ENCODE measurements at places on chromosomes 7 and 10. TPM values are rescaled to one million over a fixed set of nuclear protein-coding genes. Genes with fewer than 3 reads are reported as not detected.

The NDUFB8 gene
- 184 TPM for total RNA-seq

DNA sequence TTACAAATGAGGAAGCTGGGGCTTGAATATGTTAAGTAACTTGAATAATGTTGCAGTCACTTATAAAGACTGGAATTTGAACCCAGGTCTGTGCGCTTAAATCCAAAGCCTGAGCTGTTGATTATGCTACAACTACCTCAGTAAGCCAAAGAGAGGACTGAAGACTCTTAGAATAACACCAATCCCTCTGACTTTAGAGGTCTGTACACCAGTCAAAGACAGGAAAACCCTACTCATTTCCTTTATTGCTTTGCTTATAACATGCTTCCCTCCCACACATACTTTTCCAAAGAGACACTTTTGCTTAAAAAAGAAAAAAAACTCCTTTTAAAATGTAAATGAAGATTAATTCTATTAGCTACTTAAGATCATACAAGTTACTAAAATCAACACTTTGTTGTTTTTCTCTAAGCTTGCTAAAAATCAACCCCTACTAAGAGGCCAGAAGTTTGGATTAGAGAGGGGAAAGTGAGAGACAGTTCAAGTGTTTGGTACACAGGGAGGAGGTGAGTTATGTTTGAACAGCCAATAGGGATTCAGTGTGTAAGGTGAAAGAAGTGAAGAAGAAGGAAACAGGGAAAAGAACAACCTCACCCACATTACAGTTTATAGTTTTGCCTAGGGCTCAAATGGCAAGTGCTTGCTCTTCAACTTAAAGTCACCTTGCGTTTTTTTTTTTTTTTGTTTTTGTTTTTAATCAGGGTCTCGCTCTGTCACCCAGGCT, 74.8 kb downstream of the MDH2 start:
- no peak for DNase-seq

DNA sequence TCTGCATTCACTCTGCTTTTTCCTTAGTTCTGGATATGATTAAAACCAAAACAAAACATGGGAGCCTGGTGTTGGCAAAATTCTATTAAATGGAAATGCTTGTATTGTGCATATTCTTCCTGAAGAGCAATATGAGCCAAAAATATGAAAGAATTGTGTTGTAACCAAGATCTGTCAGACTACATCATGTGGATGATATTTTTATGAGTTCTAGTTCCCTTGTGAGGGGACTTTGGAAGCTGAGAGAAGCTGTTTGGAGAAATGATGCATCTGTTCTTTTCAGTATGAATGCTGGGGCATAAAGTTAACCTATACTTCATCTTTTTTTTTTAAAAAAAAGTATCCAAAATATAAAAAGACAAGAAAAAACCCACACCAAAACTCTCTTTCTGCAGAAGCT, 782.7 kb downstream of the ANKRD7 start:
- no peak for DNase-seq

DNA sequence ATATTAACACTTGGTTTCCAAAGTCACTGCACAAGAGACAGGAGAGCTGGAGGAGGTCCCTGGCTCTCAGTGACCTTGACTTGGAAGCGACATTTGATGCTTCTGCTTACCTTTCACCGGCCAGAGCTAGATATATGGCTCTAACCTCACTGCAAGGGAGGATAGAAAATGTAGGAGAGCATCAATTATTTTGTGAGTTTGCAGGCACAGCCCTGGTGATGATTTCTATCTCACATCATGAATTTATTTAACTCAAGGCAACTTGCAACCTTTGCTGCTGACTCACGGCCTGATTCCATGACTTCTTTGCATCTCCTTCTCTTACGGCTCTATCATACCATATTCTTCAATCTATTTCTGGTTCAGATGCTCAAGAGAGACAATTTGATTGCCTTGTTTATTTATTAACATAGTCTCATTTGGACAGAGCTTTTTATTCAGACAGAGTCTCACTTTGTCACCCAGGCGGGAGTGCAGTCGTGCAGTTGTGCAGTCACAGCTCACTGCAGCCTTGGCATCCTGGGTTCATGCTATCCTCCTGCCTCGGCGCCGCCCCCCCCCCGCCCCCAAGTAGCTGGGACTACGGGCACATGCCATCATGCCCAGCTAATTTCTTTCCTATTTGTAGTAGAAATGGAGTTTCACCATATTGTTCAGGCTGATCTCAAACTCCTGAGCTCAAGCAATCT, 196.0 kb downstream of the REEP3 start:
- no peak for DNase-seq

- DNase-seq: no peak
Measured at GRCh38 chr10:8921568-8921967, 867.1 kb downstream of the GATA3 start.

- DNase-seq: no peak
Measured at GRCh38 chr10:59063491-59063890, 113.0 kb upstream of the PHYHIPL start.

The ECHDC3 gene
- total RNA-seq: not detected

- peak; percentile 99 for DNase-seq
Measured at GRCh38 chr7:44163591-44163990, 22.5 kb upstream of the MYL7 start.

The CRCP gene
- total RNA-seq: 59.0 TPM

DNA sequence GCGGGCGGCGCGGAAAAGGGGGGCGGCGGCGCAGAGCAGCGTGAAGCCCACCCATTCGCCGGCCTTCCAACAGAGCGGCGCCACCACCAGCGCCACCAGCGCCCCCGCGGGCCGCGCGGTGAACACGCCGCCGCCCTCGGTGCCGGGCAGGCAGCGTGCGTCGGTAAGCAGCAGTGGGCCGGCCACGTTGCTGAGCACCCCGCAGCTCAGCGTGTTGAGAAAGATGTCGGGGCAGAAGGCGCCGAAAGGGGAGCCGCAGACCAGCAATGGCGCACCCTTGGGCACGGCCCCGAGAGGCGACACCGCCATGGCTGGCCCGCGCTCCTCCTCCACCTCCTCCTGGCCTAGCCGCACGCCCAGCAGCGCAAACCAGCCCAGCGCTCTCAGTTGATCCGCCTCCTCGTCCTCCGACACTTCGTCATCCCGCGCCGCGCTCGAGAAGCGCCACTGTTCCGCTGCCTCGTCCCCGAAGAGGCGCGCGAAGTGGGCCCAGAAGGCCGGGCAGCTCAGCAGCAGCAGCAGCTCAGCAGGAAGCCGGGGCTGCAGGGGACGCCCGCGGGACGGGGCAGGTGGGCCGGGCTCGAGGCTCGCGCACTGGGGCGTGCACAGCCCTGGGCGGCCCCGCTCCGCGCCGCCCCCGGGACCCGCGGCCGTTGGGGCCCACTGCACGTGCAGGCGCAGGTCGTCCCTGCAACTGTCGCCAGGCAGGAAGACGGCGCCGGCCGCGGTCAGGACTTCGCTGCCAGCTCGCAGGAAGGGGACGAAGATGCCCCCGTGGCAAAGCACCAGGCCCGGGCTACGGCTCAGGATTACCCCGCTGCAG, 623 bp downstream of the TYSND1 start:
- DNase-seq: peak; percentile 59

The FOXI2 gene
- not detected for total RNA-seq

- no peak for DNase-seq
Measured at GRCh38 chr10:48453451-48454301, 147.2 kb downstream of the MAPK8 start.

DNA sequence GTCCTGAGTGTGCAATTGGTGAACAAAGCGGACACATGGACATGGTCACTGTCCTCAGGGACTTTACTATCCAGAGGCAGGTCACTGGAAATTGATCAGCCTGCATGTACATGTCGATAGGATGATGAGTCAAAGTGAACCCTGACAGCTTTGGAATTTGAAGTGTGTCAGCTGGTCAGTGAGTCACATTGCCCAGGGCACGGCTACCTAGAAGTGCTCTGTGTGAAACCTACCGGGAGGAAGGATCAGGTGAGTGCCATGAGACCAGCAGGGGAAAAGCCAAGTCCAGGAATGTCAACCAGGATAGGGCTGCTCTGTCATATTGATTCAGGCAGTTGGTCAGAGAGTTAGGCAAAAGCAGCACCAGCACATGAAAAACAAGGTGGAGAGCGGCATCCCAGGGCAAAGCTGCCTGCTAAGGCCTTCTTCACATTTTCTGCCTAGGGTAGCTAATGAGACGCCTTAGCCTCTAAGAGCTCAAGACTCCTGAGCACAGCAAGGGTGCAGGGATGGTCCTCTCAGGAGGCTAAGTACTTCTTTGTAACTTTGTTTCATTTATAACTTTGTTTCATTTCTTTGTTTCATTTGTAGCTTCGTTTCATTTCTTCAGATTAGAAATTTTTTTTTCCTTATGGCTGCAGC, 19.4 kb upstream of the PDCD4 start:
- DNase-seq: peak; percentile 67

GRCh38 chr7:36726806-36727503, 2.7 kb upstream of the AOAH start:
- DNase-seq: peak; percentile 12

- no peak for DNase-seq
Measured at GRCh38 chr7:23410446-23411183, 59.7 kb downstream of the IGF2BP3 start.

GRCh38 chr7:47535035-47535703, 46.7 kb downstream of the TNS3 start:
- peak; percentile 41 for DNase-seq

The EZH2 gene
- total RNA-seq: 37.1 TPM

GRCh38 chr10:96038476-96039387, 4.7 kb upstream of the CCNJ start:
- DNase-seq: no peak

DNA sequence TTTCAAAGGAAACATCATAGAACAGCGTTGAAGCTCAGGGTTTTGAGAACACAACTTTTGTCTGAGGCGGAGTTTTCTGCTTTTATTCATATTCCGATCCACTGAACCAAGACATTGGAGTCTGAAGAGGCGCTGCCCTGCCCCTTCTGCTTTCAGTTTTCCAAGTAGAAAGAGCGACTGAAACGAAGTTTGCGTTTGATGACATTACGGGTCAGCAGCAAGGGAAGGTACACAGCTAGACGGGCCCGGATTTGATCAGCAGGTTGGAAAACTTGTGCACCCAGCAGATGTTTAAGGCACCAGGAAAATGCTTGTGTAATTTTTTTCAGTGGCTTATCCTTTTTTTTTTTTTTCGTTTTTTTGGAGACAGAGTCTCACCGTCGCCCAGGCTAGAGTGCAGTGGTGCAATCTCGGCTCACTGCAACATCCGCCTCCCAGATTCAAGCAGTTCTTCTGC, 720 bp downstream of the SUN1 start:
- no peak for DNase-seq

The MAP3K8 gene
- 3.3 TPM for total RNA-seq

- no peak for DNase-seq
Measured at GRCh38 chr7:41997151-41997550, 239.9 kb downstream of the GLI3 start.

The CPEB3 gene
- 0.86 TPM for total RNA-seq

- peak; percentile 21 for DNase-seq
Measured at GRCh38 chr10:51804866-51805265, 105.5 kb upstream of the CSTF2T start.

DNA sequence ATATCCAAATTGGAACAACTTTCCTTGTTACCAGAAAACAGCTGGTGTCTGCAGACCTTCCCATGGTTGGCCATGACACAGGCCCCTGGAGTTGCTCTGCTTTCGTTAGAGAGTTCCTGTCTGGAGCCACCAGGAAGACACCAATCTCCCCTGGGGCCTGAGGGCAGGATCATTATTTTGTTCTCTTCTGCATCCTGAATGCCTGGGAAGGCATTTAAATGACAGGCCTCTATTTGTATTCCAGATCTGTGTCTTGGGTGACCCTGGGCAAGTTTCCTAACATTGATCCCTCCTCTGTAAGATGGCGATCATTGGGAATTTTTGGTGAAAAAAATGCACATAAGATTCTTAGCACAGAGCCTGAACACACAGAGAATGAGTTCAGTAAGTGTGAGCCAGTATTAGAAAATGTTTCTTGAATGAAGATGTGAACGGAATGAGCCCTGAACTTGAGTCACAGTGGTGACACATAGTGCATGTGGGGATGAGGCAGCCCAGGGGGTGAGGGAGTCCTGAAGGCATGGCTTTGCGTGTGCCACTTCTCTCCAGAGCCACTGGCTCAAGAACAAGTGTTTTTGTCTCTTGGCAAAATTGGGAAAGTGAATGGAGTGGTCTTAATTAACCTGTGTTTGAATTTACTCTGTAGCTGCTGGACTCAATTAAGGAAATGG, 28.4 kb downstream of the BMPER start:
- DNase-seq: peak; percentile 91

GRCh38 chr10:1631282-1631681, 106.0 kb downstream of the ADARB2 start:
- no peak for DNase-seq

GRCh38 chr10:86779220-86780017, 23.0 kb downstream of the BMPR1A start:
- DNase-seq: peak; percentile 82

DNA sequence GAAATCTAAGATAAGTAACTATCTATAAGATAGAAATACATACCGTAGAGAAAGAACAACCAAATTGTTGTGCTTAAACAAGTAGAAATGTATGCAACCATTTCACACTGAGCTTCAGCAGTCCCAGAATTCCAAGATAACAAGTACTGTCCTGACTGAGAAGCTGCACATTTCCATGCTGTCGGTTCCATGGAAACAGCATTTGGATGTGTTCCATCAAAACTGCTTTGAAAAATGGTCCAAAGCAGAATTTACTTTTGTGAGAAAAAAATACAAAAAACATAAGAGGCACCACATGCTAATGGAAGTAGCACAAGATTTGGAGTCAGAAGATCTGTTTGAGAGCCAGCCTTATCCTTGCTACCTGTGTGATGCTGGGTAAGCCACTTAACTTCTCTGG, 92.6 kb downstream of the MTERF1 start:
- no peak for DNase-seq

GRCh38 chr7:15747712-15748111, 61.2 kb upstream of the MEOX2 start:
- no peak for DNase-seq

DNA sequence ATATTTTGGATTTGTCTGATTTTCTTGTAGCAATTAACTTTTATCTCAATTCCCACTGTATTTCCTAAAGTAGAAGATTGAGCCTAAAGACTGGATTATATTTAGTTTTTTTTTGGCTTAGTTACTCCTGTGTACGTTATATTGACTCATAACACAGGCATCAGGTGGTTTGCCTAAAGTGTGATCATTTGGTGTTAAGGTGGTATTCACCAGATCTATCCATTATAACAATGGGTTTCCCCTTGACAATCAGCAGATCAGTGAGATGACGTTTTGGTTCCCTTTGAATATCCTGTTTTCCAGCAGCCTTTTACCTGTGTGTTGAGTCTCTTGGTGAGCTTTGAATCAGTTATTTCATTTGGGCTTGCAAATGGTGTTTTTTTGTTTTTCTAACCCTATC, 18.1 kb downstream of the MAPK8 start:
- no peak for DNase-seq

The TMEM213 gene
- total RNA-seq: not detected

- no peak for DNase-seq
Measured at GRCh38 chr7:100818825-100819224, 8.5 kb downstream of the EPHB4 start.

The AGR3 gene
- total RNA-seq: not detected

The ADIRF gene
- total RNA-seq: 4.2 TPM

The INHBA gene
- 2.1 TPM for total RNA-seq

- DNase-seq: peak; percentile 69
Measured at GRCh38 chr7:28107960-28108359, 72.6 kb downstream of the JAZF1 start.

Measured in M059J (cell line).